ENCODE measurements at places on chromosomes 12 and 14.

GRCh38 chr14:56160088-56160487 is 41.9 kb downstream of the PELI2 start:
- DNase-seq, result no peak

GRCh38 chr12:2353691-2354090 is 300.9 kb downstream of the CACNA1C start:
- DNase-seq, result no peak

DNA sequence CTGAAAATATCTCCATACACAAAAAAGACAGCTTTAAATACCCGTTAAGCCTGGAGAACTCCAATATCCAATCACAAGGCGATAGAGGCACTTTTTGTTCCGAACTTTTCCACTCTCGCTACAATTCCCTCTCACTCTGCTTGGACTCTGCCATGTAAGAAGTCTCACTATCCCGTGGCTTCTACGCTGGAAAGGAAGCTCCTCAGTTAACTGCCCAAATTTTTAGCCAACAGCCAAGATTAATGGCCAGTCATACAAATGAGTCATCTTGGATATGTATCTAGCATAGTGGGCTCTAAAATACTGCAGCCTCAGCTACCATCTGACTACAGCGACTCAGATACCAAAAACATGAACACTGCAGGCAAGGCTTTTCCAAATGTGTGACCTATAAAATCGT is 45.5 kb upstream of the RERGL start:
- no peak for DNase-seq

DNA sequence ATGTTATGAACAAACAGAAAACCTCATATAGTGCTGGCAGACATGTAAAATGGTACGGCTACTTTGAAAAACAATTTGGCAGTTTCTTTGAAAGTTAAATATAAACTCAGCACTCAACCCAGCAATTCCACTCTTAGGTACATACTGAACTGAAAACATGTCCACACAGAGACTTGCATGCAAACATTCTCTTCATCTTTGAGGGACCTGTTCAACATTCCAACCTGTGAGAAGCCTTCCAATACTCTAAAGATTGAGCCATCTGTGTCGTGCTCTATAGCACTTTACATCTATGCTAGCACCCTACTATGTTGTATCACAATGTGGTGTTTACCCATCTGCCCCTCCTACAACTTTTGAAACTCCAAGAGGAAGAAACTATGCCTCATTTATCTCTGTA is 79.3 kb downstream of the DNAI7 start:
- no peak for DNase-seq

GRCh38 chr14:38120109-38120508 is 87.6 kb upstream of the SSTR1 start:
- DNase-seq, result no peak

GRCh38 chr12:79531518-79531917 is 159.2 kb downstream of the PAWR start:
- DNase-seq, result no peak

- no peak for DNase-seq
Observed at GRCh38 chr12:123233505-123234308, 471 bp downstream of the MTRFR start.

DNA sequence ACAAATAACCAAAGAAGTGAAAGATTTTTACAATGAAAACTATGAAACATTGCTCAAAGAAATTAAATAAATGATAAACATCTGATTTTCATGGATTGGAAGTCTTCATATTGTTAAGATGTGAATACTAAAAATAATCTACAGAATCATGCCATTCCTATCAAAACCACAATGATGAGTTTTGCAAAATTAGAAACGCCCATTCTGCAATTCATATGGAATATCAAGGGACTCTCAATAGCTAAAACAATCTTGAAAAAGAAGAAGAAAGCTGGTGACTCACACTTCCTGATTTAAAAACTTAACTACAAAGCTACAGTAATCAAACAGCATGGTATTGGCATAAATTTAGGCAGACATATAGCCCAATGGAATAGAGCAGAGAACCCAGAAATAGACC is 40.2 kb upstream of the CCT2 start:
- no peak for DNase-seq

GRCh38 chr14:63897721-63898163 is 44.9 kb downstream of the SYNE2 start:
- DNase-seq, result no peak

- no peak for DNase-seq
Observed at GRCh38 chr12:14216405-14217294, 148.8 kb upstream of the ATF7IP start.

- DNase-seq, result no peak
Observed at GRCh38 chr12:56682323-56682722, 5.8 kb downstream of the PTGES3 start.

- peak; percentile 35 for DNase-seq
Observed at GRCh38 chr12:131832321-131833231, 4.4 kb downstream of the MMP17 start.

DNA sequence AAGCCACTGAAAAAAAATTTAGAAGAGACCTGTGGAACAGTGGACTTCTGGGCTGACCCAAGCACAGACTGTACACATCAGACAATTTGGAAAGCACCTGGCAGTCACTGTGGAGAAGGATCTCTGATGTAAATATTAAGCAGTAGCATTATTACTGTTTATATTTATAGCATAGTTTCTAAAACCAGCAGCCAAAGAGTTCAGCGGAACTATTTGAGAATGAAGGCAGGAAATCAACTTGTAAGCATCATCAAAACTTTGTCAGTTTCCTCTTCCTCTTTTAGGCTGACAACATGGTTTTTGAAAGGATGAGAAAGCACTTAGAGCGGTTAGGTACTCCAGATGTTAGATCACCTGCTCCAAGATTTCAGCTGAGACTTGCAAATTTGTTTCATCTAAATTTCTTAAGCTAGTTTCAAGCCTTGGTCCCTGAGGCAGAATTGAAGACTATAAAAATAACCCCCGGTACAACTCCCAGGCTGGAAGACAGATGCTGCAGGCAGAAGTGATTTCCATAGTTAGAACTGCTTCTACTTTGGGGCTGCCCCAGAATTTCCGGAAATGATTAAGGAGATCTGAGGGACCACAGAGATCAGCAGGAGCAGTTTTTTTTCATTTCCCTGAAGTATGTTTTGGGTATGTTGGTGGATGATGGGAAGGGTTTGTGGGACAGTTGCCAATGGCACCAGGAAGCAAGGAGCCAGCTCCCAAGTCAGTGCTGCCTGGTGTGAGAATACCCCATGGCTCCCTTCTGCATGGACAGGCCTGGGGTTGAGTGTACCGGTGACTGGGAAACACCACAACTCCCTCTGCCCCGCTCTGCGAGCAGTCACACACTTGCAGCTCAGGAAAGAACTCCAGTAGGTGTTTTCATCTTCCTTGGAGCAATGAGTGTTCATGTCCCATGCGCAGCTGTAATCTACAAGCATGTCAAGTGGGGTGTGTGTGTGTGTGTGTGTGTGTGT is 354.5 kb downstream of the NUAK1 start:
- DNase-seq, result no peak

DNA sequence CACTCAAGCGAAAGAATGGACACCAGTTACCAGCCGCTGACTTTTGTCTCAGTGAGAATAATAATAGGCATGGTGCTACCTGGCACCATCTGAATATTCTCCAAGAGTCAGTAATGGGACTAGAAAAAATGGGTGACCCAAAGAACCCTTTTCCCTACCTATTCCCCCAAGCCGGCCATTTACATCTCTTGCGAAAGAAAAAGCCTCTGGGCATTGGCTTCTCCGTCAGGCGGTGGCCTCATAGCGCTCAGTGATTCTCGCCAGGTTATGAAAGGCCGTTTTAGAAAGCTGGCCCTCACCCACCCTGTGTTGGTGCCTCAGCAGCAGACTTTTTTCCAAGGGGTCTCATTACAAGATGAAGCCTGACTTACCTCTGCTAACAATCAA is 523 bp upstream of the SLC6A15 start:
- DNase-seq, result no peak

DNA sequence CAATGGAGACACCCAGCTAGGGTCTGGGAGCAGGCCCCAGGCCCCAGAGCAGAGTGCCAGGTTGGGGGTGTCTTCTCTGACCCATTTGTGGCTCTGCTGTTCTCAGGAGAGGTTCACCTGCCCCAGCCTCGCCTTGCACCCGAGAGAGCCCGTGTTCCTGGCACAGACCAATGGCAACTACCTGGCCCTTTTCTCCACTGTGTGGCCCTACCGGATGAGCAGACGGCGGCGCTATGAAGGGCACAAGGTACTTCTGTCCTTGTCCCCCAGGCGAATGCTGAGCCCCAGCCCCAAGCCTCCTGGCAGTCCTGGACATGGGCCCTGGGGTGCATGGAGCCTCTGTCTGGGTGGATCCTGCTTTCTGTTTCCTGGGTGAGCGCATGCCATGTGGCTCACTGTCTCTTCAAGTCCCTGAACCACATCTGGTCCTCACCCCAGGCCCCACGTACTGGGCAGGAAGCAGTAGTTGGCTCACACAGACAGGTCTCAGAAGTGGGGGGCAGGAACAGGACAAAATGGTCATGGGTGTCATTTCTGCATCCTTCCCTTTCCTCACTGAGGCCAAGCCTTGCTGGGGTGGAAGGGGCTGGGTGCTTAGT is 58.2 kb downstream of the BEGAIN start:
- no peak for DNase-seq

- DNase-seq, result no peak
Observed at GRCh38 chr12:91506452-91506851, 323.8 kb upstream of the DCN start.

DNA sequence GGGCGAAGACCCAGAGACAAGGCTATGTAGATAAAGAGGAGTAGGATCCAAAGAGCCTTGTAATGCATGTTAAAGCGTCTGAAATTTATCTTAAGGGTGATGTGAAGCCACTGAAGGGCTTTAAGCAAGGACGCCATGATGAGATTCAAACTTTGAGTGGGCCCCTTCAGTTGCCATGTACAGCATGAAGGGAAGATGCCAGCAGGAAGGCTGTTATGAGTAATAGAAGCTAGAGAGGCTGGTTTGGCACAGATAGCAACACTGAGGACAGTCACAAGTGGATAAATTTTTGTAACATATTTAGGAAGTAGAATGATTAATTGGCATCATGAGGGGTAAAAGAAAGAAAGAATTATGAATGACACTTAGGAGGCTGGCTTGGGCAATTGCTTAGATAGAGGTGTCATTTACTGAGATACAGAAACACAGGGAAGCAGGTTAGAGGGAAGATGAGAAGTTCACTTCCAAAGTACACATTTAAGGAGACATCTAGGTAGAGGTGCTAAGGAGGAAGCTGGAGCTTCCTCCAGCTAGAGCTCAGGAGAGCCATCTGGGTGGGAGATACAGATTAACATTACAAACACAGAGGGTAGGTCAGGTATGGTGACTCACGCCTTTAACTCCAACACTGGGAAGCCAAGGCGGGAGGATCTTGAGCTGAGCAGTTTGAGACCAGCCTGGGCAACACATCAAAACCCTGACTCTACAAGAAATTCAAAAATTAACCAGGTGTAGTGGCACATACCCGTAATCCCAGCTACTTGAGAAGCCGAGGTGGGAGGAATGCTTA is 13.7 kb downstream of the ATG2B start:
- DNase-seq, result no peak

DNA sequence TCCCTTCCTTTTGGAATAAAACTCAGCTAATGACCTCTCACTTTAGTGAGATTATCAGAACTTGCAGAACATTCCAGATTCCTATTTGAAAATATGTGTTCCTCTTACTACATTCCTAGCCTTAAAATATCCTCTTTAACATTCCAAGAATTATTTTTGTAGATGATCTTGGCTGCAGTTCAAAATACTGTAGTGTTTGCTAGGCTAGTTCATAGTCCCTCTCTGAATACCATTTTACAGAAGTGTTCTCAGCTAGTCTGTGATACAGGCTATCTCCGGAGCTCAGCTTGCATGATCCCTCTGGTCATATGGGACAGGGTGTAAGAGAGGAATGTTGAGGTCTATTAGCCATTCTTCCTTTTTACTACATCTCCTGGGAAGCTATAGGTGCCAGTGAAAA is 17.6 kb upstream of the GPR33 start:
- no peak for DNase-seq

GRCh38 chr12:128644664-128645296 is 179.0 kb downstream of the SLC15A4 start:
- no peak for DNase-seq

DNA sequence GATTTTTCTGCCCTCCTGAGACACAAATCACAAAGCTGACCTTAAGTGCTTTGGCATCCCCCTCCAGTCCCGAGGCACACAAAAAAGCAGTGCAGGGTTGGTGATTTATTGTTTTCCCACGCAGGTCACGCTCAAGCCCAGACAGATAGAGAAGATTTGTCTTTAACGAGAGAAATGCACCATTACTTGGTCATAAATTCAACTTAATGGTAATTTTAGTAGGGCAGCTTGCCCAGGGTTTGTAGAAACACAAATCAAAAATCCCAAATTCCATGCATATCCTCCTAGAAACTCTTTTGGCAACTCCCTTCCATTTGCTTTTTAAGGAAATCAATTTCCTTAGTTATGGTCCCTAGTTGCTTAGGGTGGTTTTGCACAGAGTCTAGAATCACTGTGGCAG is 132.6 kb downstream of the IGF1 start:
- no peak for DNase-seq

GRCh38 chr14:35046751-35047536 is 872 bp downstream of the FAM177A1 start:
- DNase-seq, result no peak

GRCh38 chr12:109147954-109148353 is 31.6 kb downstream of the ACACB start:
- no peak for DNase-seq

DNA sequence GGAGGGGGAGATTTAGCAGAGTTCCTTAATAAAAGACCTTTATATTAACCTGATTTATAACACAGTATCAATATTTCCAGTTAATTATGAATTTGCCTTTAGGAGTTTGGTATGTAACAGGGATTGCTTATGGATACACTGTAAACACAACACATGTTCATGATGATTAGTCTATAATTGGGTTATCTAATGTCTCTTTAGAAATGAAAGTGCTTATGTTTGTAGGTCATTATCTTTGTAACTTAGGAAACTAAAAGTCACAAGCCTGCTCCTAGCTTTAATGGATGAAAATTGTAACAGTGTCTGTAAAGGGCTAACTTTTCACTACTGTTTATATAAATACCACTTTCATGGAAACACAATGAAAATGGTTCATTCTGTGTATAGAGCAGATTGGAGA is 9.4 kb downstream of the PDE3A start:
- no peak for DNase-seq

- DNase-seq, result no peak
Observed at GRCh38 chr14:63453443-63453936, 89.7 kb downstream of the PPP2R5E start.

DNA sequence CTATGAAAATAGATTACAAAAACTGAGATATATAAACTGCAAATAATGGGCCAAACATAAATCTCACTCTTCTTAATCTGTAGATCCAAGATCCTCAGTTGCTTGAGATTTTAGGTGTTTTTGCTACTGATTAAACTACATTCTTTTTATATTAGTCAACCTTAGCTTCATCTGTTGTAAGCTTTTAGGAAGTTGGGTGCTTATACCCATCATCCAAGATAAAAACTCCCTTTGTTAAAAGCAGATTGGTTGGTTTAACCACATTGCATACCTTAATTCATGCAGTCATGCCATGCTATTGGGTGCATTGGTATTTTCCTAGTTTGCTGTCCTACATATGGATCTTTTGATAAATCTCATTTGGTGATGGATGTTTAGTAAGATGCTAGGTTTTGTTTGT is 46.2 kb upstream of the DIP2B start:
- no peak for DNase-seq

- no peak for DNase-seq
Observed at GRCh38 chr12:72234886-72235285, 37.3 kb upstream of the TRHDE start.

- DNase-seq, result no peak
Observed at GRCh38 chr14:69716478-69717187, 50.3 kb upstream of the SRSF5 start.
